Effector CD4-positive, alpha-beta T cell (primary cell): ENCODE measurements at places on chromosomes 12 and 14.

- no peak for DNase-seq
These were observed 457.7 kb upstream of the TMEM132C start for GRCh38 chr12:127809275-127809674.

DNA sequence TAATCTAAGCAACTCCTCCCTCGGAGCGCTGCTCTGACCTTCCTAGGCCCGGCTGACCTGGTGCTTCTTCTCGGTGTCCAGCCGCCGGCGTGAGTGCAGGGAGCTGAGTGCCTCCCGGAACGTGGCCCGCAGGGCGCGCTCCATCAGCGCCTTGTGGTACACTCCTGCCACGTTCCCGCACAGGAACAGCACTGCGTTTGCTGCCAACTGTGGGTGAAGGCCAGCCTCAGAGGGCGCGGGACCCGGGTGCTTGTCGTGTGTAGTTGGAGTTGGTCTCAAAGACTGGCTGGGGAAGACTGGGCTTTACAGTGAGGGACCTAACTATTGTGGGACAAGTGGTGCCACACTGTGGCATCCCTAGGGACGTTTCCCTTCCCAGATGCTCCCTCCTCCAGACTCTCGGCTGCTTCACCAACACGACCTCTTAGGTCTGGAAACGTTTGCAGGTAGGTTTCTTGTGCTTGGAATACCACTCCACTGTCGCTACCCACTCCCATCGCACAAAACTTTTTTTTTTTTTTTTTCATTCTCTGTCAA is 3.1 kb downstream of the ADCY4 start:
- no peak for DNase-seq

DNA sequence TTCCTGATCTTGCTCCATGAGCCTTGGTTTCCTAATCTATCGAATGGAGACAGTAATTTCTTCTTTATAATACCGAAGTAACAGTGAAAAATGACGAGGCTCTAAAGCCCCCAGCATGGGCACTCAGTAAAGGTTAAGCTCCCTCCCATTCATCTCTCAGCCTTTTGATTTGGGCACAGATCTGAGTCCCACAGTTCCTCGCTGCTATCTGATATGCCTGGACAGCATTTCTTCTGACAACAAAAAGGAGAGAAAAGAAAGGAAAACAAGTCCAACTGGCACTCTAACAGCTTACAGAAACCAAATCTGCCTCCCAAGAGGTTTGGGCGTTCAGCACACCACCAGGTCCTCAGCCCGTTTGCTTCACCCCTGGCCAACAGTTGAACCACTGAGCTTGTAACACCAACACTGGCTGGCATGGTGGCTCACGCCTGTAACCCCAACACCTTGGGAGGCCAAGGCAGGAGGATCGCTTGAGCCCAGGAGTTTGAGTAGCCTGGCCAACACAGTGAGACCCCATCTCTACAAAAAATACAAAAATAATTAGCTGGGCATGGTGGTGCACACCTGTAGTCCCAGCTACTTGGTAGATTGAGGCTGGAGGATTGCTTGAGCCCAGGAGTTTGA is 19.5 kb downstream of the CCDC88C start:
- no peak for DNase-seq

DNA sequence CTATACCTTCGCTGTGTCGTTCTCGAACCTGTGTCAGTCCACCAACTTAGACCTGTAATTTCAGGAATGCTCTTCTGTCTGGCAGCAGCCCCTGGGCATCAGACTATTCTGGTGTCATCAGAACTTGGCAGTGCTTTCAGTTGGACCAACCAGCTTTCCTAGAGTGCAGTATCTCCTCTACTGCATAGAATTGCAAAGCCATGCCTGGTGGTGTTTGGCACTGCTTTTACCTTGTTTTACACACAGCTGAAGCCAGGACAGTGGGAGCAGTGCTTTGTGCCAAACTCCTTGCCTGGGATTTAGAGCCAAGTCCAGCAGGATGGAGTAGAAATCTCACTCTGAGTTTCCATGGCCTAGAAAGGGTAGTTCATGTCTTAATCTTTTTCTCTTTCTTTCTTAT is 1.5 kb downstream of the FLVCR2 start:
- DNase-seq, result no peak

GRCh38 chr14:57848786-57849185 is 17.1 kb downstream of the SLC35F4 start:
- no peak for DNase-seq

GRCh38 chr14:34003691-34004090 is 52.8 kb upstream of the EGLN3 start:
- DNase-seq, result no peak

- no peak for DNase-seq
These were observed 73.9 kb downstream of the PPP1R36 start for GRCh38 chr14:64623554-64624165.

GRCh38 chr14:105155681-105156413 is 12.7 kb downstream of the JAG2 start:
- DNase-seq, result no peak
